IPS-NIHi11 (cell line): ENCODE measurements at places on chromosomes 1 and 21.
A peak's percentile ranks its signal among the peaks of the same experiment; 100 is the strongest.

- DNase-seq: peak; percentile 85
Measured at GRCh38 chr1:110554871-110555801, 36.2 kb upstream of the KCNA10 start.

GRCh38 chr1:205543351-205544301 lies 39.2 kb downstream of the CDK18 start:
- DNase-seq: peak; percentile 78

- DNase-seq: peak; percentile 79
Measured at GRCh38 chr1:223748773-223749733, 36.7 kb downstream of the CAPN2 start.

GRCh38 chr1:70284366-70284765 lies 63.2 kb downstream of the SRSF11 start:
- DNase-seq: no peak

GRCh38 chr1:40030528-40031135 lies 9.9 kb upstream of the CAP1 start:
- DNase-seq: no peak

DNA sequence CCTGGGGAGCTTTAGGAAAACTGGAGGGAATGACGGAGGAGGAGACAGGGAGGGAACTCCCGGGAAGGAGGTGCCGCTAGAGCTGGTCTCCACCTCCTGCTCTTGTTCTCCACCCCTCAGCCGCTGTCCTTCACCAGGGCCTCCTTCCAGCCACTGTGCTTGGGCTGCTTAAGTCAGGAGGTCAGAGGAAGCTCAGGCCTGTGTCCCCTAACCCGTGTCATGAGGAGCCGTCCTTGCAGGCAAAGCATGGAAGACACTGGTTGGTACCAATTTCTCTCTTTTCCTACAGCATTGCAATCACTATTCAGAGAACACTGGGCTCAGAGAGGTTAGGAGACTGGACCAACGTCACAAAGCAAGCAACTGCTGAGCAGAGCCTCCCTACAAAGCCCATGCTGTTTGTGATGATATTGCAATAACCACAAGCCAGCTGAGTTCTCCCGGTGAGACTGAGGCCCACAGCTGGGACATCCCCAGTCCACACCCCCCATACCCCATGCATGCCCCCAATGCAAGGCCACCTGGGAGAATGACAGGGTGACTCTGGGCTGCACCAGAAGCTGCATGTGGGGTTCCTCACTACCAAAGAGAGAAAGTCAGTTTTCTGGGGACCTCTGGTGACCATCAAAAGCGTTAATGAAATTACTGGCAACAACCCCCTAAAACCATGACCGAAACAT lies 427.5 kb downstream of the NPHP4 start:
- no peak for DNase-seq

- no peak for DNase-seq
Measured at GRCh38 chr1:119808491-119808890, 2.8 kb downstream of the REG4 start.

DNA sequence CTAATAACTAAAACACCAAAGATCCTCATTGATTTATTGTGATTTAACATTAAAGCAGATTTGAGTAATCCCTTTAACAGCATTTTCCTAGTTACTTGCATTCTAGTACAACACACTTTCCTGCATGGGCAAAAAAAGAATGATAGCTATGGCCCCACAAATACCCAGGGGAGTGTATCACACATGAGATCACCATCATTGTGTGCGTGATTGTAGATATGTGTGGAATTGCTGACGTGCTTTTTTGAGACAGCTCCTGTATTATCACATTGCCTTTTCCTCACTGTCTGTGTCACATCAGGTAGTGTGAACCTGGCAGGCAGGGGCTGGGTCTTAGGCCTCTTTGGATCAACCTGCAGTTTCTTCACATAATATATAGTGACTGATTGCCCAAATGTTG lies 48.5 kb upstream of the SAMD13 start:
- no peak for DNase-seq

DNA sequence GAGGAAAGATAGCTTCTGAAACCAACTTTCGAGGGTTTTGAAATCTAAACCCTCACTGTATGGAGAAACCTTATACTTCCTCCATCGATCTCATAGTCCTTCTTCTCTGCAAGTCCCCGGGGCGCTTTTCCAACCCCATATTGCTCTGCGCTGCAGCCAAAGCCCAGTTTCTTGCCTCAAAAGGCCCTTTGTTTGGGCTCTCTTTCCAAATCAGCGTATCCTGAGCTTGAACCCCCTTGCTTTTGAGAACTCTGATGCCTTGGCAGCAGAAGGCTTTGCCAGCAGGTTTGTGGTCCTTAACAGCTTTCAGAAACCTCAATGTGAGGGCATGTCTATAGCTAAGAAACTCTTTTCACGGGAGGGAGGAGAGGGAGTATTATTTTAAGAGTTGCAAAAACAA lies 21.6 kb downstream of the PLPP3 start:
- no peak for DNase-seq

GRCh38 chr1:104795931-104796330 lies 1046.2 kb downstream of the AMY1C start:
- DNase-seq: no peak
